ENCODE measurements at places on chromosomes 5 and 9.
A peak's percentile ranks its signal among the peaks of the same experiment; 100 is the strongest.

DNA sequence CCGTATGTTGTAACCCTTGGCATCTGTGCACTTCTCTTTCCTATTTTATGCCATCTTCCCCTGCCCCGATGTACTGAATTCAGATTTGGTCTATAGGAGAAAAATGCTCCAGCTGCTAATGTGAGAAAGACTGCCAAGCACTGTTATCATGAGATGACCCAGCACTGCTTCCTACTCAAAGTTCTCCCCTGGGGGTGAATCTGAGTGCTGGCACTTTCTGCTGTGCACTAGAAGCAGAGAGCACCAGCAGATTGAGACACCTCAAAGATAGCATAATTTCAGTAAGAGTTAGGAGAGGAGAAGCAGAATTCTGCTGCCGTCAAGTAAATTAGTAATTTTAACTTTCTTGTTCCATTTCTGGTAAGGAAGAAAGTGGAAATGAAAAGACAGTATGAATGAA, 92.8 kb upstream of the ACOT12 start:
- DNase-seq: no peak

- DNase-seq: no peak
Observed at GRCh38 chr9:81969971-81970370, 18.6 kb upstream of the SPATA31D1 start.

DNA sequence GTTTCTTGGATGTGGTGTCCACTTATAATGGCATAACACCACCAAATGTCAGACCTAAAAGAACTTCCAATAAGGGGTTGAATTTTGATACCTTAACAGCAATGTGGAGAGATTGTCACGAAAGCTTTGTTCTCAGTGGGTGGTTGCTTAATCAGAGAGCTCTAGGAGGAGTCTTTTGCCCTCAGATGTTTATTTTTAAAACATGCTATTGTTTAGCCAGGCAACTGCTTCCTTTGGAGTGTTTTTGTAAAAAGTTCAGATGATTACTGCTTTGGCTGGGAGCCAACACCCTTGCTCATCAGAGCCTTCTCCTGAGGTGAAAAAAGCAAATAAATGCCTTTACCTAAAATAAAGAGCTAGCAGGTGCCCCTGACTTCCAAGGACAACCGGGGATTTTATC, 65.0 kb downstream of the SLC1A1 start:
- no peak for DNase-seq

DNA sequence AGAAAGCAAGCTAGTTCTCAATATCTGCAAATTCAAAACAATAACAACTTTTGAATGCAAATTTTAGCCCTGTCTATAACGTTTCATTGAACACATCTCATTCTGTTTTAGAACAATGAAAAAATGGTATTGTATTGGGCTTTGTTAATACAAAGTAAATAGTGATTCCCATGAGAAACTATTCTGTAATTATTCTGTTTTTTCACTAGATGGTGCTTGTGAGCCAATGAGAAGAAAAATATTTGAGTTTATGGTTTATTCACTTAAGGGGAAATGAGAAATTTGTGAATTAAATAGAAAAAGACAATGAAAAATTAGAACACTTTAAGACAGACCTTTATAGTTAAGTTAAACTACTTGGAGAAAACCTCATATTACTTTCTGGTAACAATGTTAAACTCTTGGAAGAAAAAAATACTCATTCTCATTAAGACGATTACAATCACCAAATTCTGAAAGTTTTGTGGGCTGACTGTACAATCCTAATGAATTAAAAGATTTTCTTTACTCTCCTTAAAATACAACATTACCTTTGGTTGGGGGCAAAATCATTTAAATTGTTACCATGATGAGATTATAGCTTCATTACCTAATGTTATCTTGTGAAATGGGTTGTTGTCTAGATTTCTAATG, 127.0 kb downstream of the NNT start:
- DNase-seq: peak; percentile 49

- no peak for DNase-seq
Observed at GRCh38 chr9:89756891-89757537, 152.2 kb downstream of the GADD45G start.

GRCh38 chr5:37212096-37212495, 37.1 kb downstream of the CPLANE1 start:
- DNase-seq: no peak

DNA sequence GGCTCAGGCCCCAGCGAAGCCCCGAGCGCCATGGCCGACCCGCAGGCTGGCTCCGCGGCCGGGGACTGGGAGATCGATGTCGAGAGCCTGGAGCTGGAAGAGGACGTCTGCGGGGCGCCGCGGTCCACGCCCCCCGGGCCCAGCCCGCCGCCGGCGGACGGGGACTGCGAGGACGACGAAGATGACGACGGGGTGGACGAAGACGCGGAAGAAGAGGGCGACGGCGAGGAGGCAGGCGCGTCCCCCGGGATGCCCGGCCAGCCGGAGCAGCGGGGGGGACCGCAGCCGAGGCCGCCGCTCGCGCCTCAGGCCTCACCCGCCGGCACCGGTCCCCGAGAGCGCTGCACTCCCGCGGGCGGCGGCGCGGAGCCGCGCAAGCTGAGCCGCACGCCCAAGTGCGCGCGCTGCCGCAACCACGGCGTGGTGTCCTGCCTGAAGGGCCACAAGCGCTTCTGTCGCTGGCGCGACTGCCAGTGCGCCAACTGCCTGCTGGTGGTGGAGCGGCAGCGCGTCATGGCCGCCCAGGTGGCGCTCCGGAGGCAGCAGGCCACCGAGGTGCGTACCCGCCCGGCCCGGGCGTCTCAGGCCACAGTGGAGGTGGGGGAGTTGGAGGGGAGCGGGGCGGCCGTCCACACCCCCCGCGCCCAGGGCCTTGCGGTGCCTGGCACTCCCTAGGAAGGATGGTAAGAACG, 1.6 kb downstream of the DMRT2 start:
- DNase-seq: peak; percentile 75

- DNase-seq: no peak
Observed at GRCh38 chr5:79613549-79613948, 1.3 kb downstream of the TENT2 start.

DNA sequence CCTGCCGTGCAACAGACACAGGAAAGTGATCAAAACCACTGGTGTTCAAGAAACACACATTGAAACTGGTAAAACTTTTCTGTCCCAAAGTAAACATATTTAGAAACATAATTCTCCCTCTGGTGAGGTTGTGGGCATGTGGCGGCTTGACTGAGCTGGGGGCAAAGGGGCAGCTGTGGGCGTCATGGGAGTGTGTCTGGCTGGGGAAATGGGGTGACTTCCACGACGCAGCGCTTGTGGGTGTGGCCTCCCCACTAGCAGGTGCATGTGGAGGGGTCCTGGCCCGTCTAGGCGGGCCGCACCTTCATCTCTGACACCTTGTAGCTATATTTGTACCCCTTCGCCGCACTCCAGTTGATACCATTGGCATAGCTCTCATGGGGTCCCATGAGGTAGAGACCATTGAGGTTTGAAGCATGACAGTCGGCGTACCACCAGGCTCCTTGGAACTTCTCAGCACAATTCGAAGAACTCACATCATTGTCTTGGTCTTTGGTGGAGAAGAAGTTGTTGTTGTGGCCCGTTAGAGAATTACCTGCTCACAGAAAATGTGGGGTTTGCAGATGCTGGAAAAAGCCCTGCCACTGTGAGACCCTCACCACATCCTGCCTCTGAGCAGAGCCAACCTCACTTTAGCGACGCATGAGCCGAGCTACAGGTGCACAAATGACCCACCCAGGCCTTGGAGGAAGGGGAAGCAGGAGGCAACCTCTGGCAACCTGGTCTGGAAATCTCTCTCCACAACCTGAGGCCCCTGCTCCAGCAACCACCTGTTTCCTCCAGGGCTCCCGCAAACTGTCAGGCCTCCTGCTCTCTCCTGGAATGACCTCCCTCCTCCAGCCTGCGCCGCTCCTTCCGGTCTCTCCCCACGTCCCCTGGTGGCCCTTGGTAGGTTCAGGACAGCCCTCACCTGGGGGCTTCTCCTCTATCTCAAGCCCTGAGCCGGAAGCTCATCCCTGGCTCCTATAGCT, 7.9 kb downstream of the FCN1 start:
- no peak for DNase-seq

- DNase-seq: no peak
Observed at GRCh38 chr9:133538851-133539833, 4.6 kb downstream of the ADAMTSL2 start.

GRCh38 chr9:124248066-124248465, 9.7 kb upstream of the NEK6 start:
- DNase-seq: no peak

GRCh38 chr5:74685979-74686631, 1.1 kb downstream of the HEXB start:
- no peak for DNase-seq

DNA sequence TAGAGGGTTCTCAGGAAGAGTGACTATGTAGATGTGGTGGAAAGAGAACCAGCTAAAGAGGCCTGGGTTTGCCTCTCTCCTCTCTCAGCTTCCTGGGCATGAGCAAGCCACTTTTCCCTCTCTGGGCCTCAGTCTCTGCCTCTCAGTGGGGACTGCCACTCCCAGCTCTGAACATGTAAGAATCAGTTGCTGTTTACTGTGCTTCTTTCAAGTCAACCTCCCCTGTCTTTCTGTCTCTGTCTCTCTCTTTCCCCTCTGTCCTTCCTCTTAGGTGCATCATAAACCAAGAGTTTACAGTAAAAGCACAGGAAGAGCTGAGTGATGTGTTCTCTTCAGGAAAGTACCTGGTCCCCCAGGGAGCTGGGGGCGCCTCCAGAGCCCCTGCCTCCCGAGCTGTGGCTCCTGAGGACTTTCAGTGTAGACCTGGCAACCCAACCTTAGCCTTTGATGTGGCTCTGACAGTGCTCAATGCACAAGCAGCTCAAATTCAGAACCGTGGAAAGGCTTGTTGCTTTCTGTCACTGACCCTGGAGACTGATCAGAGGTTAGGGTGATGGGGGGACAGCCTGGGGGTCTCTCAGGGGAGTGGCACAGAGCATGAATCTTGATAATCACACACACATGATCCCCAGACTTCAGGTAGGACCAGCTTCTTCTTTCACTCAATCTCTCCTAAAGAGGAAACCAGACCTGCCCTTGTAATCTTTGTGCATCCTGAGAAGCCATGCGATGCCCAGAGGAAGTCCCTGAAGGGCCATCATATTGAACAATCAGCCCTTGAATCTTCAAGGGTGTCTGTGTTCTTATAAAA, 59.4 kb upstream of the TNFSF8 start:
- DNase-seq: no peak

GRCh38 chr5:39542511-39543285, 117.9 kb upstream of the DAB2 start:
- DNase-seq: no peak

DNA sequence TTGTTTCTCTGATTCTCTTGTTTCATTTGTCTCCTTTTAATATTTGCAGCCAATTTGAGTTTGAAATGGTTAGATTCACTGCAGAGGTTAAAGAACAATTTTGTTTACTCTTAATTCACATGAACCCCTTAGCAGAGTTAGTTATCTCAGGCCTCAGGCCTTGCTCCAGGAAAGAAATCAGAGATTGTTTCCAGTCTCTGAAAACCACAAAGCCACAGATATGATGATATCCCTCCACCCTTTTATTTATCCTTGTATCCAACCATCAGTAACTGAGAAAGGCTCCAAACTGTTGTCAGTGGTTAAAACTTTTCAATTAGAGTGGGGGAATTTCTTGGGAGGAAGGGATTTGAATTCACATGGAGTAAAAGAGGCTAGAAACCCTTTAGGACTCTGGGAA, 406.0 kb upstream of the DMAC1 start:
- no peak for DNase-seq

GRCh38 chr5:80399526-80400239, 8.2 kb upstream of the ZFYVE16 start:
- no peak for DNase-seq

DNA sequence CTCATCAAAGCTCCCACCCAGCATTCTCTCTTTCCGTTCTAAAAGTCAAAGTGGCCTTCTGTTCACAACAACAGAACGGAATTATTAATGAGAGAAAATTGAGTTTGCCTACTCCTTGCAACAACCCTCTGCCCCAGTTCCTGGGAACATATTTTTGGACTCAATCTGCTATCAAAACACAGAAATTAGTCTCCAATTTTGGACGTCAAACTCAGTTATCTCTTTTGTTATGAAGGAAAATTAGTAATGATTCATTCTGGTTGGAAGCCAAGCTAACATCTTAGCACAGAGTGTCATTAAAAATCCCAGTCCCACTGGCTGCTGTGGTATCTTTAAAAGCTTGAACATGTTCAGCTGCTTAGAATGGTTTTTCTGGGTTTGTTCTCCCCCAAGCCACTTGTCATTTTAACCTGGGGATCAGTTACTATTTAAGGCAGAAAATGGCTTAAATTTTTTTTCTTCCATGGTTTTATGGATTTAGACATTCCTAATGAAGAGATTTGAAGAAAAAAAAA, 343.2 kb downstream of the TRIM32 start:
- DNase-seq: peak; percentile 37

DNA sequence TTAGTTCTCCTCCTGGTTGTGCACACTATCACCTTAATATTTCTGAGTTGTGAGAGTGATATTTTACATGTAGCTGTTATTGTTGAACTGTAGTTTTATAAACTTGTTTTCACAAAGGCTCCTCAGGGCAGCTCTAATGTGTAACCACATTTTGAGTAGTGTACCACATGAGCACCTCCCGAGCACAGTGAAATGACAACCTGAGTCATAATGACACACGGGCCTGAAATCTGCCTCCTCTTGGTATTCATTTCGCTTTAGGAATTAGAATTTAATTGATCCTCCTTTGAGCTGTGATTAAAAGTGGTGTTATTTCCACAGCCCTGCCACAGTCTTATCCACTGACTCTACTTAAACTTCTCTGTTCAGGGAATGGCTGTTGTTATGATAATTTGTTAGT, 7.9 kb downstream of the MTRR start:
- DNase-seq: no peak

DNA sequence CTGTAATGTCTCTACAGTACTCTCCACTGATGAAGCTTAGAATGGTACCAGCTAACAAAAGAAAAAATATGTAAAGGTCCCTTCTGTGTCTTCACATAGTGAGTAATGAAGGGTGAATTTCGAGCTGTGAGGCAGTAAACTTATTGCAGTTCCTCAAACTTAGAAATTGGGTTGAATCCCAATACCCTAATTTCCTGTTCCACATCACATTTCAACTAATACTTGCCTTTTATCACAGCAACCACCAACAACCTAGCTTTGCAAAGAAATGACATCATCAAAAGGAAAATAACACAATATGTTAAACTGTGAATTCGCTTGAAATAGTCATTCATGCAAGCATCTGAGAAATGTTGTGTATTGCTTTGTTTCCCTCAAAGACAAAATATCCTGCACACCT, 9.4 kb upstream of the TNFAIP8 start:
- DNase-seq: no peak

GRCh38 chr9:75299324-75299723, 211.0 kb downstream of the OSTF1 start:
- no peak for DNase-seq

GRCh38 chr5:958701-959571, 49.7 kb upstream of the NKD2 start:
- DNase-seq: no peak

DNA sequence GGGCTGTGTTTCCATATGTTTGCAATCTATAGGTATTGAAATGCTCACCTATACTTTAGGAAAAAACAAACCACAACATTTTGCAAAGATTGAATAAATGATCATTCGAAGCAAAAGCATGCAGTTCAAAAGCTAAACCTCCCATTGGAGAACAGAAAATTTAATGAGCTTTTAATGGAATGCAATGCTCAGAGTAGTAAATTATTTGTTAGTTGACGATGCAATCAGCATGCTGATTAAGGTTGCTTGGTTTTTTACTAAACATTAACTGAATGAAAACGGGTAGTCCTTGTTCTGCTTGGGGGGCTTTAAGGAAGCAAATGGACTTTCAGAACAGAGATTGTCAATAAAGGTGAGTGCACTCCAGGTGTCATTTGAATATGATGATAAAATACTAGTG, 123.3 kb upstream of the TMEM161B start:
- peak; percentile 74 for DNase-seq
